ENCODE measurements at places on chromosomes 7 and 10.

- no peak for DNase-seq
Measured at GRCh38 chr7:128163473-128163872, 77.6 kb upstream of the LEP start.

GRCh38 chr10:37263304-37263703 lies 137.9 kb downstream of the ANKRD30A start:
- no peak for DNase-seq

DNA sequence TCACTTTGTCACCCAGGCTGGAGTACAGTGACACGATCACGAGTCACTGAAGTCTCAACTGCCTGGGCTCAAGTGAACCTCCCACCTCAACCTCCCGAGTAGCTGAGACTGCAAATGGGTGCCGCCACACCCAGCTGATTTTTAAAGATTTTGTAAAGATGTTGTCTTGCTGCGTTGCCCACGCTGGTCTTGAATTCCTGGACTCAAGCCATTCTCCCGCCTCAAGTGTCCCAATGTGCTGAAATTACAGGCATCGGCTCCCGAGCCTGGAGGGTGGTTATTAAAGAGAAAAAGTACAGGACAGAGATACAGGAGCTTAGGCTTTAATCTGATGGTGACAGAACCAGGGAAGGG lies 55.1 kb downstream of the KCTD7 start:
- DNase-seq: no peak

GRCh38 chr10:72754275-72755032 lies 62.5 kb downstream of the MCU start:
- DNase-seq: no peak

DNA sequence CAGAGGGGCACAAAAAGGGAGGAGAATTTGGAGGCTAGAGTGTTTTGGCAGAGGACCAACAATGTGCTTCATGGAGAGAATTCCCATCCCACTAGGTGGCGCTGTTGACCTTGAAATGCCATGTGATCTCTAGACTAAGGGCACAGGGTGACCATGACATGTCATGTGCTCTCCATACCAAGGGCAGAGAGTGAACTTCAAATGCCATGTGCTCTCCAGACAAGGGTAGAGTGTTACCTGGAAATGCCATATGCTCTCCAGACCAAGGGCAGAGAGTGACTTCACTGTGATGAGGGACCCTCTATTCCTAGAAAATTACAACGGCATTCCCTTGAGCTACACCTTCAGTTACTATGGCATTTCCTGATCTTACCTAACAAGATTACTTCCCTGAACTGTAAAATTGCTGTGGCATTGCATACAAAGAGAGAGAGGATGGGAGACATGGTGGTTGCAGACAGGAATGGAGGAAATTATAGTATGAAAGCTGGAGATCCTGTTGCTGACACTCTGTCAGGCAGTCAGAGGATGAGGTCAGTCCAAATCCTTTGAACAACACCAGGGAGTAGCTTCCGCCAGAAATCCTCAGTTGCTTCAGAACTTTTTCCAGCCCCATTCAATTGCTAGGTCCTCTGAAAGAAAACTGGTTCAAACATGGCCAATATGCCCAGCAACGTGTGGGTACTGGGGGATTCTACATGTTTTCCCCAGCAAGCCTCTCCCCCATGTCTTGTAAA lies 60.9 kb upstream of the ACSM6 start:
- peak; percentile 51 for DNase-seq

DNA sequence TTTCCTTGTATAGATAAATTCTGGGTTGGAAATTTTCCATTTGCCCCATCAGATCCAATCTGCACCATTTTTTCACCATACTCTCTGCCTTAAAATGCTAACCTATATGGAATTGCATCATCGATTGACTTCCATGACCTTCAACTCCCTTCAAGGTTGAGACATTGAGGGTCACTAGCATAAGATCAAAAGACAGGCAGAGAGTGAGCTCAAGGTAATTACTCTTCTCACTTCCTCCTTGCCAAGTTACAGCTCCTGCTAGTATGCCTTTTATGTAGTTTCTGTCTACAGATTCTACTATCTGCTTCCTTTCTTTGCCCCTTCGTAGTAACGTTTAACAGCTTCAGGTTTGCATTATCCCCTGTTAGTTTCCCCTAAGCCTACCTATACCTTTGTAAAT lies 1127.7 kb upstream of the LRRTM3 start:
- no peak for DNase-seq

- no peak for DNase-seq
Measured at GRCh38 chr7:84039432-84039831, 155.2 kb downstream of the SEMA3A start.
